ENCODE measurements at places on chromosomes 1 and 21. TPM values are rescaled to one million over a fixed set of nuclear protein-coding genes. Genes with fewer than 3 reads are reported as not detected.

GRCh38 chr1:14466006-14466405 lies 132.5 kb upstream of the KAZN start:
- peak; percentile 54 for DNase-seq

GRCh38 chr1:6438047-6438525 lies 13.5 kb downstream of the ESPN start:
- DNase-seq: no peak

- DNase-seq: peak; percentile 65
These were observed 116.6 kb upstream of the HIVEP3 start for GRCh38 chr1:42035205-42035829.

GRCh38 chr1:214520544-214521165 lies 30.7 kb downstream of the PTPN14 start:
- DNase-seq: no peak

DNA sequence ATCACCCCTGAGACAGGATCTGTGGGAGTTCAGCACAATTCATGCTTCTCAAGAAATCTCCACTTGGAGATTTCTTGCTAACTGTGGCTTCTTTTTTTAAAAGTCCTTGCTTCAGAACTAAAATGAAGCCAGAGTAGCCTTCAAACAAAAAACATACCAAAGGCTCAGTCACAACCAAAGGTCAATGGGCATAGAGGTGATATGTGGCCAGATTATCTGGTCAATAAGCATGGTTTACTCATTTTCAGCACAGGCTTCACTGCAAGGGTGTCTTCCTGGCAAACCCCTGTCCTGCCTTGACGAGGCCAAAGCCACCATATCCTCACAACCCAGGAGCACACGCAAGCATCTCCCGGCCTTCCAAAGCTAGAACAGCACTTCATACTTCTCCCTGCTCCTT lies 11.2 kb upstream of the SPRR4 start:
- DNase-seq: no peak

DNA sequence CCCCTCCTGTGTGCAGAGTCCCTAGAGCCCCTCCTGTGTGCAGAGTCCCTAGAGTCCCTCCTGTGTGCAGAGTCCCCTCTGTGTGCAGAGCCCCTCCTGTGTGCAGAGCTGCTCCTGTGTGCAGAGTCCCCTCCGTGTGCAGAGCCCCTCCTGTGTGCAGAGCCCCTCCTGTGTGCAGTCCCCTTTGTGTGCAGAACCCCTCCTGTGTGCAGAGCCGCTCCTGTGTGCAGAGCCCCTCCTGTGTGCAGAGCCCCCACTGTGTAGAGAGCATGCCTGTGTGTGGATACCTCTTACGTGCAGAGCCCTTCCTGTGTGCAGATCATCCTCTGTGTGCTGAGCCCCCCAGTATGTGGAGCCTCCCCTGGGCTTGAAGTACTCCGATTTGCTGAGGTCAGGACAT lies 8.3 kb upstream of the HES5 start:
- DNase-seq: no peak

DNA sequence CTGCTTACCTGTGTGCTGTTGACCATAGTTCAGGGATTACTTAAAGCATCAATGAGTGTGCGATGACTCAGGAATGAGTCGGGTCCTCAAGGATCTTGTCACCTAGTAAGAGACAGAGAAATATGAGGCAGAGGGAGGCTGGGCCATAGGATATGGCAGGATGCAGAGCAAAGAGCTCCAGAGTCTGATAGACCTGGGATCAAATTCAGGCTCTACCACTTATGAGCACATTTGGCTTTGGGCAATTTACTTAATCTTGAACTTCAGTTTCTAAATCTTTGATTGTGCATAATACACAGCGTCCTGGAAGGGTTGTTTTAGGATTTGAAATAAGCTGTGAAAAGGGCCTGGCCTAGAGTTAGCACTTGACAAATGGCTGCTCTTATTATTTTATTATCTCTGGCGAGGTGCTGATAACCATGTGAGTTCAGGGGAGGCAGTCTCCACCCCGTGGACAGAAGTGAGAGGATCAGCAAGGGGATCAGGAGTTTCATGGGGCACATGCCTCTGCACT lies 94.5 kb downstream of the ROR1 start:
- no peak for DNase-seq

GRCh38 chr1:226644541-226645176 lies 94.4 kb downstream of the ITPKB start:
- no peak for DNase-seq

GRCh38 chr21:36697060-36697850 lies 1.7 kb upstream of the SIM2 start:
- DNase-seq: no peak

- no peak for DNase-seq
These were observed 53.3 kb upstream of the ERO1B start for GRCh38 chr1:236334893-236335545.

GRCh38 chr1:116157096-116157495 lies 45.9 kb downstream of the MAB21L3 start:
- no peak for DNase-seq

DNA sequence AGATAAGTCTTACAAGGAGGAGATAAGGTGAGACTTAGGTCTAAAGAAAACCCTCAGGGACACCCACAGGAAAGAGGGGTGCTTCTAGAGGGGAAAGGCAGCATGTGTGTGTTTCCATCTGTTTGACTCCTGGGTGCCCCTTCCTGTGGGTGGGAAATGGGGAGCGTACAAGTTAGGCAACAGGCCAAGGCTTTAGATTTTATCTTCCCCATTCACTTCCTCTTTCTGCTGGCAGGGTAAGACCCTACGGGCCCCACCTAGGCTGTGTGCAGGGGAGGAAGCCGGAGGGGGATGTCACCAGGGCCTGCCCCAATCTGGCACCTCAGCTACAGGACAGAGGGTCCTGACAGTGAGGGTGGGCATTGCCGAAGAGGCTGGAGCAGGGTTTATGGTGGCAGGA lies 2.5 kb upstream of the OLIG1 start:
- DNase-seq: no peak

DNA sequence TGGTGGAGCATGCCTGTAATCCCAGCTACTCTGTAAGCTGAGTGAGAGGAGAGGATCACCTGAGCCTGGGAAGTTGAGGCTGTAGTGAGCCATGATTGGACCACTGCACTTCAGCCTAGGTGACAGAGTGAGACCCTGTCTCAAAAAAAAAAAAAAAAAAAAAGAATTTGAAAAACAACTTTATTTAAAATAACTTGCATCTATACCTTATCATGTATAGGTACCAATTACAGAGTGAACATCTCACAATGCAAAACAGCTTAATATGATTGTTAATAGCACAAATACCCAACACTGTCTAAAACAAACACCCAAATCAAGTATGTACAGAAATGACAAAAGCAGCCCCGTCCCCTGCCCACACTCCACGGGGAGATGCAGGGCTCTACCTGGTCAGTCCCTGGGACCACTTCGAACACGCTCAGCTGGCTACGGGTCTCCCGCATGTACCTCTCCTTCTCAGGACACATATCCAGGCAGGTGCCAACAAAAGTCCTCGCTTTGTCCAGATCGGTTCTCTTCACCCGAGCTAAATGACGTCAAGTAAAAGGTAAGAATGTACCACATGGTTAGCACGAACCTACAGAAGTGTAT lies 10.5 kb downstream of the MCM3AP start:
- no peak for DNase-seq

- DNase-seq: no peak
These were observed 19.4 kb upstream of the GNG5 start for GRCh38 chr1:84525779-84526178.

GRCh38 chr1:153773096-153773921 lies 1.9 kb upstream of the SLC27A3 start:
- DNase-seq: no peak

ANGEL2 gene
- 29.1 TPM for polyA plus RNA-seq

TP73 gene
- 0.78 TPM for polyA plus RNA-seq

OR2T33 gene
- not detected for polyA plus RNA-seq

EPS8L3 gene
- polyA plus RNA-seq: 1.4 TPM

PLEKHO1 gene
- 45.4 TPM for polyA plus RNA-seq

DEPDC1 gene
- 14.3 TPM for polyA plus RNA-seq

FOXO6 gene
- 2.6 TPM for polyA plus RNA-seq

RGSL1 gene
- polyA plus RNA-seq: 0.33 TPM

HCRTR1 gene
- 0.14 TPM for polyA plus RNA-seq

KRTAP12-2 gene
- not detected for polyA plus RNA-seq

NRIP1 gene
- polyA plus RNA-seq: 55.9 TPM

EDN2 gene
- 2.8 TPM for polyA plus RNA-seq
